ENCODE measurements at places on chromosomes 7 and 10. TPM values are rescaled to one million over a fixed set of nuclear protein-coding genes. Genes with fewer than 3 reads are reported as not detected.

The ZNF365 gene
- 0.50 TPM for polyA plus RNA-seq

The TCAF2 gene
- 2.9 TPM for polyA plus RNA-seq

The MEOX2 gene
- 3.5 TPM for polyA plus RNA-seq

The CABCOCO1 gene
- polyA plus RNA-seq = 2.2 TPM

The SERPINE1 gene
- polyA plus RNA-seq = 1.2 TPM

The GNAT3 gene
- polyA plus RNA-seq = not detected

The STOX1 gene
- polyA plus RNA-seq = 10.0 TPM

The NUTM2E gene
- polyA plus RNA-seq = 0.23 TPM

The COL28A1 gene
- polyA plus RNA-seq = 10.4 TPM

The CFAP46 gene
- 11.2 TPM for polyA plus RNA-seq

The COL26A1 gene
- 28.5 TPM for polyA plus RNA-seq

The SPDYE16 gene
- 7.2 TPM for polyA plus RNA-seq

The ENTPD1 gene
- polyA plus RNA-seq = 20.8 TPM

DNA sequence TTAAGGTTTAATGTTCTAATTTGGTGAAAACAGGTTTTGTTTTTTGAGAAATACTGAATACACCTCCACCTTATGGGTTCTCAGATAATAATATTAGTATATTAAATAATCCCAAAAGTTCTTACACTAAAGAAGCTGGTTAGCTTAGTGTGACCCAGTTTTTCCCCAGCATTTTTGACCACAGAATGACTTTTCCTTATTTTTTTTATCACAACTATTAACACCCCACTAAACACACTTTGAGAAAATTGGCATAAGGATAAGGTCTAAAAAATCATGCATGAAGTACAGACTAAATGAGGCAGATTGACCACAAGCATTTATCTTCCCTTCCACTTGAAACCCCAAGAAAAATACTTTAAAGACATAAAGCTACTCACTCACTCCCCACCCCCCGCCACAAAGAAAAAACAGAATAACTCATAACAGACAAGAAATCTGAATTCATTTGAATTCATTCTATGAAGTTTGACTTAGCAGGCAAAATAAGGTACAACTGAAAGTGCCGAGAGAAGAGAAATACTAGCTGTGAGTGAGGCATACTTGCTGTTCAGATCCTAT, 49.7 kb upstream of the WNT16 start:
- DNase-seq = no peak

DNA sequence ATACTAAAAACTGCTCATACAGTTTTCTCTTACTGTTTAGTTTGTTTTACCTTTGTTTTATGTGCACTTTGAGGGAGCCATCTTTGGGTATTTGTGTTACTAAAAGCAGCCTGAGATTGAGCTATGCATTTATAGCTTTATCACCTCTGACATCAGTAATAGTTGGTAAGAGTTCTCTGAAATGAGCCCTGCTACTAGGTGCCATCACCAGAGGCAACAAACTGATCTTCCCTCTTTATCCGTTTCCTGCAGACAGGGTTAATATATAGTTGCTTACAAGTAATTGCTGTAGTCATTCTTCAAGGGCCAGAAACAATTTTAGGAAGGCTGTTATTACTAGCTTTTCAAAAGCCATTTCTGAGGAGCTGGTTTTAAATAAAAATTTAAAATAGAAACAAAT, 49.1 kb downstream of the KIF20B start:
- DNase-seq = no peak

DNA sequence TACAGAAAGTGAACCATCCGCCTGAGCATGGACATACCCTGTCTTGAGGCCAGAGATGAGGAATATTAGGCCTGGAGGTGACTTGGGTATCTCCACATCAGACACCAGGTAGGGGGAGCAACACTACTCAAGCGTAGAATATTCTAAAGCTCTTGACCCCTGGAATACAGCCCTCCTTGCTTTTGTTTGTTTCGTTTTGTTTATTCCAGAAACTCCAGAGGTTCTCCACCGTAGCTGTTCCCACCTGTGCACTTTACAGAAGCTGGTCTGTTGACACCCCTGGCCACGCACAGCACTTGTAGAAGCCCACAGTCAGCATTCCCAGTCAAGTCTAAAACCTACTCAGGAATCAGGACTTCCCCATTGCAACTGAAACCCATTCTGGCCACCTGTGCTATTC, 139.6 kb upstream of the NEBL start:
- DNase-seq = no peak

GRCh38 chr7:24709585-24710360, 47.5 kb downstream of the GSDME start:
- DNase-seq = no peak

DNA sequence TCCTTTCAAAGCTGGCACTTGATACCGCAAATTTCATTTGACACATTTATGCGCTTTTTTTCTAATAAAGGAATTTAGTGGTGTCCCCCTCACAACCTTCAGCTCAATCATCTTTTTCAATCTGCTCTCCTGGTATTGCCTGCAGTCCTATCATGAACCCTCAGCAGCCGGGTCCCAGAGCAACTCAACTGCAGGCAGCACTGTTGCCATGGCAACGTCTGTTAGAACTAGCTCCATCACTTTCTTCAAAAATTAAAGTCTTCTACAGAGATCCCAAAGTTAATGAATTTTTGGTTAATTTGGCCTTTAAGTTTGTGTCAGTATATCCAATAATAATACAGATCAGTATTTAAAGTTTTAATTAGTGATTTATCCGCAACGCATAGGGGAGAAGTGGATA, 136.1 kb upstream of the TARP start:
- DNase-seq = no peak

DNA sequence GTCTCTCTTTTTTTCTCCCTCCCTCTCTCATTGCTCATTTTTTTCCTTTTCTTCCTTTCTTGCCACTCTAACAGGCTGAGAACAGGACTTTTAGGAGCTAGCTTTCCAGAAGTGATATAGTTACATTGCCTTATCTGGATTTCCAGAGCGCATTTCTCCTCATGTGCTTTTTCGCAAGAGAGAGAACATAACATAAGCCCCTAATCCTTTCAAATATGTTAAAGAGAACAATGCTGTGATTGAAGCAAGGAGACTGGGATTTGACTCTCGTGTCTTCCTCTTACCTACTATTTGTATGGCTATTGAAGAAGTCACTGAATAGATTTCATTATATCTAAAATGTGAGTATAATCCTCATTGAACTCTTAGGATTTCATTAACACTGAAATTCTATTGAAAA, 101.2 kb upstream of the PRPS1L1 start:
- DNase-seq = no peak

GRCh38 chr10:5860066-5860465, 29.6 kb downstream of the ANKRD16 start:
- no peak for DNase-seq

- no peak for DNase-seq
Observed at GRCh38 chr10:112526139-112526538, 79.1 kb downstream of the VTI1A start.

DNA sequence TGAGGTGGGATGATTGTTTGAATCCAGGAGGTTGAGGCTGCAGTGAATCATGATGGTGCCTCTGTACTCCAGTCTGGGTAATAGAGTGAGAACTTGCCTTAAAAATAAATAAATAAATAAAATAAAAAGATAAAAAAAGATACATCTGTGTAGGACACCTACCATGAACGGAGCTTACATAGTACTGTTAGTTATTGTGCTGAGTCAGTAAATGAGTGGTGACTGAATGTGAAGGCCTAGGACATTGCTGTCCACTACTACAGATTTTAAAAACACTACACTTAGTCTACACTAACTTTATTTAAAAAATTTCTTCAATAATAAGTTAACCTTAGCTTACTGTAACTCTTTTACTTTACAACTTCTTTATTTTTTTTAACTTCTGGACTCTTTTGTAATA, 106.7 kb upstream of the ETV1 start:
- no peak for DNase-seq

DNA sequence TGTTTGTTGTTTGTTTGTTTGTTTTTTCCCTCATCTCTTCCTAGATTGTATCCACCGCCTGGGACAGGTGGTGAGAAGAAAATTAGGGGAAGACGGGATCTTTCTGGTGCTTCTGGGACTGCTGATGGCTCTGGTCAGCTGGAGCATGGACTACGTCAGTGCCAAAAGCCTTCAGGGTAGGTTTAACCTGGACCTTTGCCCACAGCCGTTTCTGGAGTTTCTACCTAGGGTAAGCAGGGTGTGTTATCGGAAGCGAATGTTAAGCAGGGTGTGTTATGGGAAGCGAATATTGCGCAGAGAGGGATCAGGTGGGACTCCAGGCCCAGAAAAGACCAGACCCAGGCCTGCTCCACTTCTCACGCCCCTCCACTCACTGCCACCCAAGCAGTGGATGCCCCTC, 4.7 kb downstream of the CLCN1 start:
- DNase-seq = no peak

GRCh38 chr7:159023206-159023605, 121.5 kb downstream of the VIPR2 start:
- DNase-seq = no peak

GRCh38 chr10:92757066-92757710, 67.4 kb downstream of the HHEX start:
- peak; percentile 65 for DNase-seq

DNA sequence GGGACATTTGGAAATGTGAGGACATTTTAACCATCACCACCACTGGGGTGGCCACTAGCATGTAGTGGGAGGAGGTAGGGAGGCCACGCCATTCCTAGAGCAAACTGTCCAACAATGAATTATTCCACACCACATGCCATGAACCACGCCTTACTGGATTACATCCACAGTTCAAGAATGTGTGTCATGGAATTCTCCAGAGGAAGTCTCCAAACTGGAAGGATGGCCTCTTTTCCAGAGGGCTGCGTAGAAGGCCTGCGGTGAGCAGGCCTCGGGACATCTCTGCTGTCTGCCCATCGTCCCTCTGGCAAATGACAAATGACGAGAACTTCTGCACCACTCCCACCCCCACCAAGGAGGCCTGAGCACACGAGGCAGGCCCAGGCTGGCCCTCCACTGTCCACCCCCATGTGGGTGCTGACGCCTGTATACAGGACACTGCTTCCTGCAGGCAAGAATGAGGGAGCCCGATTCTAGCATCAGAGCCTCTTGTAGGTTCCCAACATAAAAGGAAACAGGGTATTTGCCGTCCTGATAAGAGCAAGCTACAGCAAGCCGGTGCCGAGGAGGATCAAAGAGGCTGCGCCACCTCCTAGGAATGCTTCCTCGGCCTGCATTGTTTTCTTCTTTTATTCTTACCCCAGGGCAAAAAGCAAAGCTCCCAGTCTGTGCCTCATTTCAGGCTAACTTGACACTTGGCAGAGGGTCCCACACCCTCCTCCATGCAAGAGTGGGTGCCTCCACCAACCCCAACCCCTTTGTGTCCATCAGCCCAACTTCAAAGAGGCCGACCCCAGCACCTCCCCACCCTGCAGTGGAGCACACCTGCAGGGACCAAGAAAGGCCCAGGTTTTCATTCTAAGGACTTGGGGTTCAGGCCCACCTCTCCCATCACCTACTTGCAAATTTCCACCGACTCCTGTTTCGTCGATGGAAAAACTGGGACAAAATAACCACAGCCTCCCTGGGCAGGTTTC, 23.9 kb downstream of the TNS3 start:
- no peak for DNase-seq

GRCh38 chr7:91251877-91252276, 12.4 kb upstream of the FZD1 start:
- DNase-seq = no peak

- no peak for DNase-seq
Observed at GRCh38 chr7:46812101-46812675, 769.7 kb downstream of the TNS3 start.

DNA sequence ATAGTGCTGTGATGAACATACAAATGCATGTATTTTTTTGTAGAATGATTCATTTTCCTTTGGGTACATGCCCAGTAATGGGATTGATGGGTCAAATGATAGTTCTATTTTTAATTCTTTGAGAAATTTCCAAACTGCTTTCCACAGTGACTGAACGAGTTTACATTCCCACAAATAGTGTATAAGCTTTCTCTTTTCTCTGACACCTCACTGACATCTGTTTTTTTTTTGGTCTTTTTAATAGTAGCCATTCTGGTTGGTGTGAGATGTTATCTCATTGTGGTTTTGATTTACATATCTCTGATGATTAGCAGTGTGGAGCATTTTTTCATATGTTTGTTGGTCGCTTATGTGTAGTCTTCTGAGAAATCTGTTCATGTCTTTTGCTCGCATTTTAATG, 195.0 kb upstream of the AGK start:
- no peak for DNase-seq

- no peak for DNase-seq
Observed at GRCh38 chr7:155576900-155577508, 30.6 kb upstream of the CNPY1 start.

DNA sequence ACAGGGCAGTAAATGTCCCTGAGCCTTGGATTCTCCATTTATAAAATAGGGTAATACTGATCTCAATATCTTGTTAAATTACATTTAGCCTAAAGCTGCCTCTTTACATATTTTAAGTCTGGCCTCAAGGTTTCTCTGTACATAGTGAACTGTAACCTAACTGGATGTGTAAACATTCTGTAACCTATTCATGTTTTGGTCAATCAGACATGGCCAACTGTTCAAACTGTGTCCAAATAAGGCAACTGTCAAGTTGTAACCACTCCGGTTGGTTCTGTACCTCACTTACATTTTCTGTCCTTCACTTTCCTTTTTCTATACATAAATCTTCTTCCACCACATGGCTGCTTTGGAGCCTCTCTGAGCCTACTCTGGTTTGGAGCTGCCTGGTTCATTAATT, 107.1 kb upstream of the ITGB1 start:
- no peak for DNase-seq

DNA sequence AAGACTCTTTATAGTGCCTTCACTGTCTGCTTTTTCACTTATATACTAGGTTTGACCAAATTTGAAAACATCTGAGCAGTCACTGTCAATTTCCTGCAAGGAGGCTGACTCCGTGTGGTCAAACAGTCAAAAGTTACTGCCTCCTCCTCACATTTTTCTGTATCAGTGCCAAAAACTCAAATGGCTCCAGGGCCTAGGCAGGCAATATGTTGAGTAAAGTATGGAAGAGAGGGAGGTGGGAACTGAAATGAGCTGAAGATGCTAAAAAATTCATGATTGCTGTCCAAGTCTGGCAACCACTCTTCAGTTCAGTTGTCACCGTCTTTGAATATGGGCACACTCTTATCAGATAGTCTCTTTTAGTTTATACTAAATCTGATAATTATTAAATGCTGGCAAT, 551.6 kb downstream of the CCSER2 start:
- no peak for DNase-seq

- no peak for DNase-seq
Observed at GRCh38 chr10:122746408-122746807, 46.8 kb upstream of the C10orf120 start.

GRCh38 chr10:69948261-69948660, 104.4 kb upstream of the MACROH2A2 start:
- no peak for DNase-seq

Measured in renal pelvis (tissue), 12 donors.